ENCODE measurements at places on chromosomes 7 and 10.

- DNase-seq: no peak
Observed at GRCh38 chr10:51186361-51186760, 112.1 kb downstream of the PRKG1 start.

GRCh38 chr10:101934686-101935305 is 91.2 kb upstream of the KCNIP2 start:
- DNase-seq: no peak

GRCh38 chr7:50400114-50400513 is 50.0 kb downstream of the FIGNL1 start:
- DNase-seq: no peak

GRCh38 chr10:49367600-49367999 is 28.3 kb downstream of the DRGX start:
- no peak for DNase-seq

GRCh38 chr10:125533866-125534265 is 149.1 kb downstream of the TEX36 start:
- DNase-seq: no peak

- no peak for DNase-seq
Observed at GRCh38 chr7:41973202-41973730, 263.7 kb downstream of the GLI3 start.

GRCh38 chr7:135390829-135391228 is 119.1 kb downstream of the CNOT4 start:
- no peak for DNase-seq

- no peak for DNase-seq
Observed at GRCh38 chr10:92719991-92720830, 30.5 kb downstream of the HHEX start.

GRCh38 chr10:62610649-62611229 is 193.8 kb upstream of the ADO start:
- peak; percentile 81 for DNase-seq

- no peak for DNase-seq
Observed at GRCh38 chr7:134378562-134378961, 61.8 kb upstream of the SLC35B4 start.

- no peak for DNase-seq
Observed at GRCh38 chr10:68053553-68053952, 21.5 kb downstream of the HERC4 start.

DNA sequence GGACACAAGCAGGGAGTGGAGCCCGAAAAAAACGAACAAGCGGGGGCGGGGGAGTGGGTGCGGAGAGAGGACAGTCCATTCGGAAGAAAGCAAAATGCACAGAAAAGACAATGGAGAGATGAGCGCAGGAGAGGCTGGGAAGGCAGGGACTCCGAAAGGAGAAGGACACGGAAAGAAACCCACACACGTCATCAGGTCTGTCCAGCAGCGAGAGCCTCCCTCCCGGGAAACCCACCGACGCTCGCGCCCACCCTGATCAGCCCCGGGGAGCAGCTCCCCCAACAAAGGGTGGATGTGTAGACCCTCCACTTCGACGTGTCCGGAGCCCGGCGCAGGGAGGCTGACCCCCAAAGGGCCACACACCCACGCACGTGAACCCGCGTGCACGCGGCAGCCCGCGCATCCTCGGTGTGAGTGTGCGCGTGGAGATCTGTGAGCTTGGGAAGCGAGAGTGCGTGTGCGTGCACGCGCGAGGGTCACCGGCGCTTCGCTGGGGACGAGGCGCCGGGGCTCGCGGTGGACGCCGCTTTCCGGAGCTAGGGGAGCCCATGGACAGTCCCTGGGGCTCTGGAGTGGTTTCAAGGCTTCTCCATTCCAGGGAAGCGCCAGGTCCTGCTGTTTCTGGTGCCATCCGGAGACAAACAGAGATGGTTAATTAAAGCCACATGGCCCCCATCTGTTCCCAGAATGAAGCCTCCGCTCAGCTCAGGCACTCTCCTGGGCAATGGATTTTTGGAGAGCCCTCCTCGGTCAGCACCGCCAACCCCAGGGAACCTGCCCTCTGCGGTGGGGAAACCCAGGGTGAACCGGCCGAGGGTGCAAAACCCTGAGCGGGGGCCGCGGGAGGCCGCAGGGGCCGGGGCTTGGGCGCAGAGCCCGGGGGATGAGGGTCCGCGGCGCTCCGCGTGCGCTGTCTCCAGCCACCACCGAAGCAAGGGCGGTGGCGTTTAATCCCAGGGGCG is 916 bp downstream of the LAMB1 start:
- DNase-seq: no peak

GRCh38 chr10:12973149-12973718 is 28.3 kb downstream of the CCDC3 start:
- no peak for DNase-seq

GRCh38 chr10:133158756-133159610 is 1.0 kb upstream of the KNDC1 start:
- no peak for DNase-seq

DNA sequence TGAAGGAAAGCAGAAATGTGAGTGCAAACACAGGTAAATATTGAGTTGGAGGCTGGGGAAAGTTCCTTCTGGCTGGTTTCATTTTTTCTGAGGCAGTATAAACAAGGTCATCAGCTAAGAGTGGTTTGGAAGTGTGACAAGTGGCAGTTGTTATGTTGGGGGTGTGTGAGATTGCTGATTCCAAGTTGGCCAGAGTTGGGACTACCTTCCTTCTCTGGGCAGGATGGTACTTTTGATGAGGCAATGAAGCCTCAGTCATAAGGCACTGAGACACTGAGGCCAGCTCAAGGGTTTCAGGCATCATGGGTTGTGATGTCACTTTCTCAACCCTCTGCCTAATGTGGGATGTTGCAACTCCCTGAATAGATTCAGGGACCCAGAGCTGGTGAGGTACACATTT is 8.2 kb upstream of the PTTG1IP2 start:
- DNase-seq: no peak

- DNase-seq: no peak
Observed at GRCh38 chr10:67603701-67604100, 92.3 kb downstream of the CTNNA3 start.

DNA sequence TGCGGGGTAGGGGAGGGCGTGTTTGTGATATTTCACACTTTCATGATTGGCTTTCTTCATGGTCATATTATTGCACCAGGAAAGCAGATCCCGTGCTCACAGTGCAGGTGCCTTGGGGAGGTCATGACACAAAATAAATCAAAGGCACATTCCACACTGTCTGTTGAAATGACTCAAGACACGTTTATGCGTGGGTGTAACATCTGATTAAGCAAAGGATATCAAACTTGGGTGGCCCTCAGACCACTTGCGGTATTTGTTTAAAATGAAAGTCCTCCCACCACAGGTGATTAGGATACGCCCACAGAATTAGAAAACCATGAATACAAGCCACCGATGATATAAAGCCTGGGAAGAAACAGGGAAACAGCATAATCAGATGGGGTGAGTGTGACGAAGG is 51.1 kb downstream of the SVIL start:
- no peak for DNase-seq

GRCh38 chr10:126437635-126438406 is 49.5 kb upstream of the ADAM12 start:
- no peak for DNase-seq

- DNase-seq: no peak
Observed at GRCh38 chr10:25046641-25047040, 30.2 kb downstream of the THNSL1 start.

- DNase-seq: no peak
Observed at GRCh38 chr7:43750016-43750887, 8.2 kb upstream of the BLVRA start.

All from Kasumi-1 (cell line).